ENCODE measurements at places on chromosomes 5 and 9.

GRCh38 chr5:125140220-125140619, 393.8 kb upstream of the ZNF608 start:
- no peak for DNase-seq

DNA sequence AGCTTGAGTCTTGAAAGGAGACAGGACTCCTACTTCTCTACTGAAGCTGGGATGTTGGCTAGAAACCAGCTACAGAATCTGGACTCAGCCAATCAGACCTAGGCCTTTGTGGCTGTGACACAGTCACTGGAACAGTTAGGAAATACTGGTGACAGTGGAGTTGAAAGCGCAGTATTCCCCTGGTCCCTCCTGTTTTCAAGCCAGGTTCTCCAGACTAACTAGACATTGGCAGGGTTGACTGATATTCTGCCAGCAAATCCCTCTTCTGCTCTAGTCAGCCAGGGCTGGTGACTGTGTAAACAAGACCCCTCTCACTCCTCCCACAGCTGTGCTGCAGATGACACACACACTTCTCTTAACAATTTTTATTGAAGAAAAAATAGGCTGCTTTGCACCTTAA, 8.7 kb downstream of the SHROOM1 start:
- DNase-seq: no peak

DNA sequence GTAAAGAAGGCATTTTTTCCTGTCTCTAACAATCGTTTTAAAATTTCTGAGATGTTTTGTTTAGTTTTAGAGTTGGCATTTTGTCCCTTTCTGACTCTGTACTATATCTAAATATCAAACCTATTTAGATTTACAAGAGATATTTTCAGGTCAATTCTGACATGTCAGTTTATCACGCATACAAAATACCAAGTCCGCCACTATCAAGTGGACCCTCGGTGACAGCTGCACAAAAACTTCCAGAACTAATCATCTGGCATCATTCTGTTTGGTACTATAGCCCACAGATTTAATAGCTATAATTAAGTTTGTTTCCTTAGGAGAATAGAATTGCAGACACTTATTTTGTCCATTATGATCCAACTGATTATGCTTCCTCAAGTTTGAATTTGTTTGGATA, 1278.2 kb downstream of the CDH12 start:
- DNase-seq: no peak

- DNase-seq: no peak
Measured at GRCh38 chr5:172399336-172399735, 55.0 kb downstream of the SH3PXD2B start.

DNA sequence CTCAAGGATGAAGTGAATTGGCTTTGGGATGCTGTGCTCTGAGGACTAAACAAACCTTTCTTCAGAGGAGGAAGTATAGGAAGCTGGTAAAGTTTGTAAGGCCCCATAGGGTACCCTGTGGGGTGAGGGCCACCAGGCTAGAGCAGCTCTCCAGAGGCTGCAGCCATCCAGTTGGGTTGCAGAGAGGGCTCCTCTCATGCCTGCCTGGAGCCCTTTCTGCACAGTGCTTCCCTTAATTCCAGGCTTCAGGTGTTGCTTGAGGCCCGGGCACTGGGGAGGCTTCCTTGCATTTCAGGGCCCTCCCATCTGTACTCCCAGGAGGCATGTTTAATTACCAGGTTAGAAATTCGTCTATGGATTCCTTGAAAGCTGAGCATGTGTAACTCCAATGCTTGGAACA, 95.3 kb upstream of the FSTL4 start:
- DNase-seq: no peak

DNA sequence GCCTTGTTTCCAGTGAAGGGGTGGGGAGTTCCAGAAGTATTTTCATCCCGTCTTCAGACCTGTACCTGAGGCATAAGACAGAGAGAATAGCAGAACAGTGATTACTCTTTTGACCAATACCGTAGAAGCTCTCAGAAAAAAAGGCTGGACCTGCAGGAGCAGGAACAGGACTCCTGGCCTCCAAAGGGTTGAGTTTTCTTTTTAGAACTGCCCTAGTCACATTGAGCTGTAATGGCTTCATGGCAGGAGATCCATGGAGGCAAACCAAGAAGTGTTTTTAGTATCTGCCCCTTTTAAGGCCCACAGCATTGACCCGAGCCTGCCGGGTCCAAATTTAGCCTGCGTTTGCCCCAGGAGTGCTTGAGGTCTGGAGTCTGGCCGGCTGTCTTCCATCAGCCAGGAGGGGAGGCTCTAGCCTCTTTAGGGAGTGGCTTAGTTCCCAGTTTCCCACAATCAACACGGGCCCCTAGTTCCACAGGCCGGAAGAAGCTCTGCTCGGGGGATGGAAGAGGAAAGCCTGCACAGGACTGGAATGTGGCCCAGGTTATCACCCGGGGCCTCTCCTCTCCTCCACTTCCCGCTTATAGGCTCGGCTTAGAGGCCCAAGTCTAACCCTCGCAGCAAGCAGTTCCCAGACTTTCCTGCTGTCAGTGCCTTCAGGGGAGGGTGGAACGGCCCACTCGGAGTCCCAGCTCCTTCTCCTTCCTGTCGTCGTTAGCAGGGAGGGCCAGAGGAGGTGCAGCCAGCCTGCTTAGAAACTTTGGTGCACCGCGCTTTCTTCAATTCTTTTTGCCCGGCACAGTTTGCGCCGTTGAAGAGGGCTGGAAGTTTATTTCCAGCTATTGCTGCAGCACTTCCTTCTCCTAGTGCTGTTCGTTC, 80.7 kb downstream of the C9orf152 start:
- no peak for DNase-seq

DNA sequence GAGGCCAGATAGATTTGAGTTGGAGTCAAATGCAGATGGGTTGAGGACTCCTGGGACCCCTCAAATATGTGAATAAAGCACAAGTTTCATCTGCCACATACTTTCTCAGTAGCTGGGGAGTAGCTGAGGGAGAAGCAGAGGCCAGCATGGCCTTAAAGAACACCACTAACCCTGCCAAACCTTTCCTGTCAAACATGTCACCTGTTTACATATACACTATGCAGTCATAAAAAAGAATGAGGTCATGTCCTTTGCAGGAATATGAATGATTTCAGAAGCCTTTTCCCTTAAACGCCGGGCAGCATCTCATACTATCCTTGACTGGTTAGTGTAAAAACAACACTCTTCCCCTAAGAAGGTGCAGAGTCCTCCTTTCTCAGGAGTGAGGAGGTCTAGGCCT, 25.2 kb upstream of the HSD17B4 start:
- DNase-seq: no peak
